Hepatocyte (in vitro differentiated cells): ENCODE measurements at places on chromosomes 11 and 22. TPM values are rescaled to one million over a fixed set of nuclear protein-coding genes. Genes with fewer than 3 reads are reported as not detected.

TEX12 gene
- total RNA-seq: 0.50 and 4.4 TPM in 2 replicates

MRPL48 gene
- 25.9 and 28.5 TPM in 2 replicates for total RNA-seq

- no peak overlapping the region for H3K4me3 ChIP-seq
- H3K36me3 ChIP-seq: no peaks in the 10 kb centered on the region
- H3K27me3 ChIP-seq: peaks cover 36% of the 10 kb centered on the region
- DNase-seq: no peak
- H3K27ac ChIP-seq: no peak overlapping the region
Measured at GRCh38 chr11:134405841-134406240, 6.2 kb downstream of the B3GAT1 start.

GRCh38 chr11:120065176-120065575 lies 72.7 kb downstream of the TRIM29 start:
- no peak for DNase-seq
- no peaks in the 10 kb centered on the region for H3K27me3 ChIP-seq
- no peak overlapping the region for H3K4me3 ChIP-seq
- no peaks in the 10 kb centered on the region for H3K36me3 ChIP-seq
- no peak overlapping the region for H3K27ac ChIP-seq
- peaks cover 7% of the 10 kb centered on the region for H3K4me1 ChIP-seq

DNA sequence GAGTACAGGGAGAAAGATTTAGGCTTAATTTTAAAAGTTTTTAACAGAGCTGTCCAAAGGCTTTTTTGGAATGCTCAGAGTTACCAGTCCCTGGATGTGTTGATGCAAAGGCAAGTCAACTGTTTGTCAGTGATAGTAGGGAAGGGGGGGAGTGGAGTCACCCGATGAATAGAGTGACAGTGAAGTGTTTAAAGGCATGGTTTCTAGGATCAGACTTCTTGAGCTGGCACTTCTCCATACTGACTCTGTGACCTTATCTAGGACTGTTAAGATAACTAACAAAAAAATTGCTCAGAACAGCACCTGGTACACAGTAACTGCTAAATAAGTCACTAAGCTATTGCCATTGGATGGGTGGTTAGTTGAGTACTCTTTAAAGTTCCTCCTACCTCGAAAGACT lies 11.3 kb upstream of the RAG2 start:
- no peaks in the 10 kb centered on the region for H3K27me3 ChIP-seq
- H3K36me3 ChIP-seq: no peaks in the 10 kb centered on the region
- H3K4me1 ChIP-seq: no peaks in the 10 kb centered on the region
- H3K4me3 ChIP-seq: no peak overlapping the region

- no peak for DNase-seq
- no peak overlapping the region for H3K4me3 ChIP-seq
- peaks cover 4% of the 10 kb centered on the region for H3K36me3 ChIP-seq
- H3K27me3 ChIP-seq: no peaks in the 10 kb centered on the region
Measured at GRCh38 chr11:87046824-87047223, 9.1 kb downstream of the TMEM135 start.

DNA sequence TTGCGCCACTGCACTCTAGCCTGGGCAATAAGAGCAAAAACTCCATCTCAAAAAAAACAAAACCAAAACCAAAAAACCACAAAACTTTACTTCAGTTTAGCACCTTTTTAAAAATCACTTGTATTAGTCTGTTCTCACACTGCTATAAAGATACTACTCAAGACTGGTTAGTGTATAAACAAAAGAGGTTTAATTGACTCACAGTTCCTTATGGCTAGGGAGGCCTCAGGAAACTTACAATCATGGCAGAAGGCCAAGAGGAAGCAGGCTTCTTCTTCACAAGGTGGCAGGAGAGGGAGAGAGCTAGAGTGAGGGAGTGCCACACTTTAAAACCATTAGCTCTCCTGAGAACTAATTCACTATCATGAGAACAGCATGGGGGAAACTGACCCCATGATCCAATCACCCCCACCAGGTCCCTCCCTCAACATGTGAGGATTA lies 261.3 kb downstream of the TMEM135 start:
- H3K27ac ChIP-seq: no peak overlapping the region
- H3K36me3 ChIP-seq: no peaks in the 10 kb centered on the region
- no peaks in the 10 kb centered on the region for H3K27me3 ChIP-seq
- no peak for DNase-seq
- H3K4me3 ChIP-seq: no peak overlapping the region

SELENOH gene
- total RNA-seq: 127 and 135 TPM in 2 replicates

DNA sequence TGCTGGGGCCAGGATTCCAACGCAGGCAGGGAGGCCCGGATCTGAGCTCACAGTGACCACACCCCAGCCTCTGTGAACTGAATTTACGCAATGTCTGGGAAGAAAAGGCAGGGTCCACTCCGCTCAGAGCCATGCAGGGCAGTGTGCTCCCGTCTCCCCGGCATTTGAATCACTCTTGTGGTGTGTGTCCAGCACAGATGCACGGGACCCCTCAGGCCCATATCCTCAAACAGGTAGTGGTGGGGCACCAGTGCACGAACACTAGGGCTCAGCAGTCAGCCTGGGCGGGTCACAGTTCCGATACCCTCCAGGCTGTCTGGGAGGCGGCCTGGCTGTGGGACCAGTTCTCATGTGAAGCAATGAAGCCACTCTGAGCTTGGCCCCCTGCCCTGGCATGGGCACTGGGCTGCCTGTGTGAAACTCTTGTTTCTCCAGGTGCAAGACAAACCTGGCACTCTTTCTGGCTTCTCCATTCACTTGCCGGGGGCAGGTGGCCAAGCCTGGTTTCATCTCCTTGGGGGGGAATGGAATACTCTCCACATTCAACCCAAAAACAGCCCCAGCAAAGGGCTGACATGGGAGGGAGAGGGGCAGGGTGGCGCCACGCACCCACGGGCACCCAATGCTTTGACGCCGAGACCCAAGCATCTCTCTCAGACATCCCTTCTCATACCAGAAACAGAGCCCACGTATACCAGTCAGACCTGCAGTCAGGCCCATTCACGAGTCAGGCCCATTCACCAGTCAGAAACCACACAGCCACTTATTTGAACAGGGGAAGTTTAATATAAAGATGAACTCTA lies 14.3 kb downstream of the DHCR7 start:
- no peaks in the 10 kb centered on the region for H3K27me3 ChIP-seq
- H3K36me3 ChIP-seq: no peaks in the 10 kb centered on the region
- H3K27ac ChIP-seq: peak overlapping the region; percentile 83
- DNase-seq: peak; percentile 77
- peaks cover 18% of the 10 kb centered on the region for H3K4me1 ChIP-seq

- H3K27ac ChIP-seq: peak overlapping the region; percentile 23
- no peaks in the 10 kb centered on the region for H3K27me3 ChIP-seq
- no peaks in the 10 kb centered on the region for H3K36me3 ChIP-seq
- H3K4me1 ChIP-seq: peaks cover 19% of the 10 kb centered on the region
Measured at GRCh38 chr11:119699227-119699626, 29.8 kb downstream of the NECTIN1 start.

ANGPTL5 gene
- not detected in 2 replicates for total RNA-seq

OTOG gene
- 0.16 and 0.27 TPM in 2 replicates for total RNA-seq

GRCh38 chr11:36822829-36823228 lies 224.8 kb upstream of the RAG2 start:
- no peaks in the 10 kb centered on the region for H3K27me3 ChIP-seq
- H3K4me1 ChIP-seq: no peaks in the 10 kb centered on the region
- no peaks in the 10 kb centered on the region for H3K36me3 ChIP-seq
- no peak overlapping the region for H3K27ac ChIP-seq
- DNase-seq: no peak

GRCh38 chr11:113623114-113623513 lies 83.0 kb downstream of the TMPRSS5 start:
- no peak for DNase-seq
- H3K27ac ChIP-seq: no peak overlapping the region
- H3K27me3 ChIP-seq: no peaks in the 10 kb centered on the region

DNA sequence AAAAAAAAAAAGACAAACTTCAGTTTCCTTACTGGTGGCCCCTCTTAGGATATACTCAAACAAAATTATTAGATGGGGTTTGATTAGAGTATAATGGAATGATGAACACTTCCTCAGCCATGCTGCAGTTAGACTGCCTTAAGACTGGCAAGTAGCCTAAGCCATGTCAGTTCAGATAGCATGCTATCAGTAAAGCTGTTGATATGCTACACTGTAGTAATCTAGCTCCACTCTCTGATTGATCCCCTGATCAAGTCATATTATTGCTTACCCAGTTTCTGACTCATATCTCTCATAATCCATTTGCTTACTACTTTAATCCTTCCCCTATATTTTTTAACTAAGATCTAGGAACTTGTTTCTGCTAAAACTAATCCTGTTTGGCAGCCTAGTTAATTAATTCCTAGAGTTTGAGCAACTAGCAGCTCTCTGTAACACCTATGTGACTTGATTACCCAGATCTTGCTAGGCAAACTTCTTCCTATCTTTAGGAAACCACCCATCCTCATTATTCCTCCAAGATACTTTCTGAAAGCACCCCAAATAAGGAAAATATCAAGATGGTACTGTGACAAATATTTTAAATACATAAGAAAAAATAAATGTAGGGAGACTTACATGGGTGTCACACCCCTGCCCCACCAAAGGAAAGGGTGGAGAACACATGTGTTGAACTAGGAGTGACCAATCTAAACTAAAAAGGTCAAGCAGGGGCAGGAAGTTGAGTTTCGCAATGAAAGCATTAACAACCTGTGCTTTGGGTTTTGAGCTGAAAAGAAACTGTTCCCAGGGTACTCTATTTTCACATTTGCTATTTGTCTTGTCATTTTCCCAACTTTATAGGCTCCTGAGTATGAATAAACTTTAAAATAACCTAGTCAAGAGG lies 43.2 kb downstream of the PIK3C2A start:
- H3K4me1 ChIP-seq: peaks cover 11% of the 10 kb centered on the region
- peak overlapping the region; percentile 38 for H3K27ac ChIP-seq

- H3K27me3 ChIP-seq: no peaks in the 10 kb centered on the region
- H3K27ac ChIP-seq: peak overlapping the region; percentile 95
- no peak for DNase-seq
- no peak overlapping the region for H3K4me3 ChIP-seq
- no peaks in the 10 kb centered on the region for H3K36me3 ChIP-seq
- peaks cover 63% of the 10 kb centered on the region for H3K4me1 ChIP-seq
Measured at GRCh38 chr22:37632174-37633088, 7.0 kb upstream of the SH3BP1 start.

DNA sequence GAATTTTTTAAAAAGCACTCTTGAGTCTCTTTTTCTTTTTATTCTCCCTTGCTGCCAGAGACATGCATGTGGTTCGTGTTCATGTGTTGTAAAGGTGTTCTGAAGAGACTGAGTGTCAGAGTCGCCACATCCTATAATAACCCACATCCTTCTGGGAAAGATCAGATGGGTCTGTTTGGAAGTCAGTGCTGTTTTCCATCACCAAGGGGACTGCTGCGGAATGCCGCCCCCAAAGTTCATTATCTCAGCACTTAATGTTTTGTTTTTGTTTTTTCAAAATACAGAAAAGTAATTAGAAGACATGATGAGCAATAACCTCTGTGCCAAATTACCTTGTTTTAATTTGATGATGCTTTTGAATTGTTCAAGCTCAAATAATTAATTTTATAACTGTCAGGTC lies 56.9 kb upstream of the EIF3M start:
- no peak overlapping the region for H3K4me3 ChIP-seq
- no peak overlapping the region for H3K27ac ChIP-seq
- H3K36me3 ChIP-seq: no peaks in the 10 kb centered on the region
- no peaks in the 10 kb centered on the region for H3K4me1 ChIP-seq

DNA sequence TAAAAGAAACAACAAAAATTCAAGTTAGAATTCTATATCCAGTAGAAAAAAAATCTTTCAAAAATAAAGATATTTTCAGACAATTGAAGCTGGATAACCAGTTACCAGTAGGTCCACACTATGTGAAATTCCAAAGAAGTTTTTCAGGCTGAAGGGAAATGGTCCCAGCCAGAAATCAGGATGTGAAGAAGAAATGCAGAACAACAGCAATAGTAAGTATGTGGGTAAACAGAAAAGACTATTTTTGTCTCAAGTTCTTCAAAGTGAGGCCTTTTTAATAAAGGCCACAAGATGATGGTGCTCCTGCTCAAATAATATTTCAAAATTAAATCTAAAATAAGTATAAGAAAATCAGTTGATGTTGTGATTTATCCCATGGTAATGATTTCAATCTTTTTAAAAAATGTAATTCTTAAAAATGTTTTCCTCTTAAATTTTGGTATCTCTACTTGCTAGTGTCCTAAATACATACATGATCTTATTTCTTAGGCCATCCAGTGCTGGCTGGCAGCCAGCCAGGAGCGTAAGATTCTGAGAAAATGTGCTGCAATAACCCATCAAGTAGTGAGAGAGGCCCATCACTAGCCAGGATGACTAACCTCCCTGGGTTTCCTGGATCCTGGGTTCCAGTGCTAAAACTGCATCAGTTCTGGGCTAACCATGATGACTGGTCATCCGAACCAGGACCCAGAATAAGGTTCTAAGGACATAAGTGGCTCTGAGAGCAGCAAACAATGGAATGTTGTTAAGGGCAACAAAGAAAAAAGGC lies 15.6 kb upstream of the UCP3 start:
- H3K27me3 ChIP-seq: no peaks in the 10 kb centered on the region
- DNase-seq: peak; percentile 54
- H3K36me3 ChIP-seq: no peaks in the 10 kb centered on the region
- H3K4me3 ChIP-seq: no peak overlapping the region
- H3K4me1 ChIP-seq: peaks cover 10% of the 10 kb centered on the region

DNA sequence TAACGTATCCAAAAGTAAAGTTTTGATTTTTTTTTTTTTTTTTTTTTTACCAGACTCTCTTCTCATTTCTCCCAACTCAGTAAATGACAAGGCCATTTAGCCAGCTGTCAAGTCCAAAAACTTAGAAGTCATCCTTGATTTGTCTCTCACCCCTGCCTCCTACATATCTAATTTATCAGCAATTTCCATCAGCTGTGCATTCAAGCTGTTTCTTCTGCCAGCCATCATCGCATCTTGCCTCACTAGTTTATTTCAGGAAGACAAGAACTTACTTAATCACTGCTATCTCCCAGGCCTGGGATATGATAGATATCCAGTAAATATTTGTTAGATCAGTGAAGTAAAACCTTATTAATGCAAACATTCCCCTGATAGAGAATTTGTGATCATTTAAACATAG lies 47.6 kb downstream of the SCGB1A1 start:
- no peaks in the 10 kb centered on the region for H3K27me3 ChIP-seq
- no peak for DNase-seq
- H3K36me3 ChIP-seq: no peaks in the 10 kb centered on the region

- no peak overlapping the region for H3K4me3 ChIP-seq
- no peaks in the 10 kb centered on the region for H3K36me3 ChIP-seq
- no peak overlapping the region for H3K27ac ChIP-seq
- no peaks in the 10 kb centered on the region for H3K27me3 ChIP-seq
- no peak for DNase-seq
Measured at GRCh38 chr11:91243051-91243450, 981.6 kb upstream of the FAT3 start.

- peaks cover 81% of the 10 kb centered on the region for H3K4me1 ChIP-seq
- no peaks in the 10 kb centered on the region for H3K27me3 ChIP-seq
- no peak for DNase-seq
- no peaks in the 10 kb centered on the region for H3K36me3 ChIP-seq
Measured at GRCh38 chr11:102117472-102118113, 7.3 kb downstream of the YAP1 start.
